ENCODE measurements at places on chromosomes 6 and 20.

GRCh38 chr6:132425176-132425575, 23.9 kb upstream of the MOXD1 start:
- DNase-seq = no peak

DNA sequence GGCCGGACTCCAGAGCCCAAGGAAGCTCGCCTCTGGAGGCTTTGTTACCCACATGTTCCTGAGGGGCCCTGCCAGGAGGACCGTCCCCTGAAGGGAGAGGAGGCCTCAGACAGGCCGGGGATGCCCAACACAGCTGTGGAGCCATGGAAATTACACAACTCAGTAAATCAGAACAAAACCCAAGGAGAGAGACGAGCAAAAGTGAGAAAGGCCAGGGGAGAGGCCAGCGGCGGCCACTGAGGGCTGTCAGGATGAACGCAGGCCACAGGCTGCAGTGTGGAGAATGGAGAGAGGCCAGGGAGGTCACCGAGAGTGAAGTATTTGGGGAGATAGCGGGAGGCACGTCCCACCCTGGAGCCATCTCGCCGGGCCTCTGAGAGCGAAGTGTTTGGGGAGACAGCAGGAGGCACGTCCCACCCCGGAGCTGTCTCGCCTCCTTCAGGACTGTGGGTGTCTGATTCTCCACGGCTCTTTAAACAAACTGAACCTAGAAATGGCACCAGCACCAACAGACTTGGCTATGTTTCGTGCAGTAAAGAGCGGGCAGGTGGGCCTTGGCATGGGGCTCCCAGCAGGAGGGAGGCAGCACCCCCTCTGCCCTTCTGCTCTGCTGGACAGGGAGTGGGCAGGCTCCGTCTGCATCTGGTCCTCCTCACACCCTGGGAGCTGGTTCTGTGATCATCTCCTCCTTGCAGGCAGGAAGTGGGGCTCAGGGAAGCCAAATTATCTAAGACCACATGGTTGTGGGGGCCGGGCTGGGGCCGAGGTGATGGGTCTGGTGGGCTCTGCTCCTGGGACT, 91.0 kb downstream of the YTHDF1 start:
- no peak for DNase-seq

- no peak for DNase-seq
Observed at GRCh38 chr6:134347885-134348805, 30.2 kb upstream of the SGK1 start.

GRCh38 chr6:151914484-151914883, 107.0 kb downstream of the ESR1 start:
- DNase-seq = no peak
